ENCODE measurements at places on chromosomes 1 and 21.

GRCh38 chr1:51907079-51907702, 28.7 kb upstream of the NRDC start:
- DNase-seq, result no peak

DNA sequence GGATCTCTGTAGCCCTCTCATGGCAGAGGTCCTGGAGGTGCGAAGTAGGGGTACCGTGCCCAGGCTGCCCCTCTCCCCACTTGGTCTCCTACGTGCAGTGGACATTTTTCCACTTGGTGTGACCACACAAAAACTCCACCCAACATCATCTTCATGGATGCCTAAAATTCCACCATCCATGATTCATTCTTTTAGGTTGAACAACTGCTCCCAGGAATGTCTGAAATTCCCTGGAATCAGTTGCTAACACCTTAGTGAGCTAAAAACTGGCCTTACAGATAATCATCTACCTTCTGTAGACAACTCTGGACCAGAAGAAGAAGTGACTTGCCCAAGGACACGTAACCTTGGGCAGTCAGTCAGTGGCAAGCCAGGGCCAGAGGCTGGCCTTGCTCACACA, 32.1 kb upstream of the CLIC4 start:
- no peak for DNase-seq

- peak; percentile 51 for DNase-seq
These were observed 160.2 kb upstream of the FGGY start for GRCh38 chr1:59136541-59137275.

DNA sequence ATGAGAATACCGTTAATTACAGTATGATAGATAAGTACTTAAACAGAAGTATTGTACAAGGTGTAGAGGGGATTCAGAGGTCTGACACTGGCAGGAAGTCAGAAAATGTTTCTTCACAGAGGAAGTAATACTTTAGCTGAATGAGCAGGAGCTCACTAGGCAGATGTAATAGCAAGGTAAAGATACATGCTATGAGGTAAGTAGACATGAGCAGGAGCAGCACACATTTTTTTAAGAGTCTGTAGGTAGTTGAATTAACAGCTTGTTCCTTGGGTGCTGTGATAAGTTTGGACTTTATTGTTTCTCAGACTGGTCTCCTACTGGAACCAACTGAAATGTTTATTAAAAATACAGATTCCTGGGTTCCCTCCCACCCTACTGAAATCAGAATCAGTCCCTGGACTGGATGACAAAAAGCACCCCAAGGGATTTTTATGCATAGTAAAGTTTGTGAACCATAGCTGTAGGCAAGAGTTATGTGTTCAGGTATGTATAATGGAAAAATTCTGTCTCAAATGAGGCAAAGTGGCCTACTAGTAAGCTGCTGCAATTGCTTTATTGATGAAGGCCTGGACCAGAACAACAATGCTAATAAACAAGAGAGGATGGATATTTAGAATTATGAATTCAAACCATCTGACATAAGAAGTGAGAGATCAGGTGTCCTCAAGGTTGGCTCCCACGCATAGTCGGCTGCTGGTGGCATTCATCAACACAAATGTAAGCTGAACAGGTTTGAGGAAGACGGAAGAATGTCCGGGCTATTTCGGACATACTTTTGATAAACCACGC, 902 bp downstream of the AP4B1 start:
- no peak for DNase-seq

- no peak for DNase-seq
These were observed 4.7 kb downstream of the TFF3 start for GRCh38 chr21:42310411-42311001.

GRCh38 chr1:227317011-227317451, 1.3 kb downstream of the CDC42BPA start:
- no peak for DNase-seq

DNA sequence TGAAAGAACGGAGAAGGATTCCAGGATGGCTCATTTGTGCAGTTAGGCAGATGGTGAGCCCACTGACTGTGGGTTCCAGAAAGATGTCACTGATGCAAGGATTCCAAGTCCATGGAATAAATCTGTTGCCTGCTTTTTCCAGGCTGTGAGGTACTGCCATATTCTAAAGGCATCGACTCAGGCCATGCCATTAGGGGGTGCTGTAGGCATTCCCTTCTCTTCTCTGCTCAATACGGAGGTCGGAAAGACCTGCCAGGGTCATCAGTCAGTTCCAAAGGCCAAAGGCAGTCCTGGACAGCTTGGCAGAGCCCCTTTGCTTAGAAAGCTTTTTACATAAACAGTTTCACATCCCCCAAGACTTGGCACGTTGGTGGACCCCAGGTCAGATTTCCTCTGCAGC, 31.7 kb upstream of the TMEM125 start:
- DNase-seq, result no peak

DNA sequence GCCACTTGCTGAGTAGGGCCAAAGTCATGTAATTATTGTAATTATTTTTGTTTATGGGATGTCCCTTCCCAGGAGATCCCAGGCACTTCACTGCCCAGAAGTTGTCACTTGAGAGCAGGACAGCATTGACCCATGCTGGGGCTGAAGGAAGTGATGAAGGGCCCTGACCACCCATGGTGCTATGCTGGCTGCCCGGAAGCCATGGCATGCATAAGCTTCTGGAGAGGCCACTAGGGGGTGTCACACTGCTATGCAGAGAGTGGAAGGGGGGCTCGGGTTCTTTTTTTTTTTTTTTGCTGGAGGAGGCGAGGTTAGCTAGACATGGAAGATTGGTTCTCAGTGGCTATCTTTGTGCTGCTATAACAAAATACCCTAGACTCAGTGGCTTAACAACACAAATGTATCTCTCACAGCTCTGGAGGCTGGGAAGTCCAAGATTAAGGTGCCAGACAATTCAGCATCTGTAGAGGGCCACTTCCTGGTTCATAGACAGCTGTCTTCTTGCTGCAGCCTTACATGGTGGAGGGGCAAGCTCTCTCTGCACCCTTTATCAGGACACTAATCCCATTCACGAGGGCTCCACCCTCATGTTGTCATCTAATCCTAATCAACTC, 84.9 kb downstream of the CNIH3 start:
- no peak for DNase-seq

DNA sequence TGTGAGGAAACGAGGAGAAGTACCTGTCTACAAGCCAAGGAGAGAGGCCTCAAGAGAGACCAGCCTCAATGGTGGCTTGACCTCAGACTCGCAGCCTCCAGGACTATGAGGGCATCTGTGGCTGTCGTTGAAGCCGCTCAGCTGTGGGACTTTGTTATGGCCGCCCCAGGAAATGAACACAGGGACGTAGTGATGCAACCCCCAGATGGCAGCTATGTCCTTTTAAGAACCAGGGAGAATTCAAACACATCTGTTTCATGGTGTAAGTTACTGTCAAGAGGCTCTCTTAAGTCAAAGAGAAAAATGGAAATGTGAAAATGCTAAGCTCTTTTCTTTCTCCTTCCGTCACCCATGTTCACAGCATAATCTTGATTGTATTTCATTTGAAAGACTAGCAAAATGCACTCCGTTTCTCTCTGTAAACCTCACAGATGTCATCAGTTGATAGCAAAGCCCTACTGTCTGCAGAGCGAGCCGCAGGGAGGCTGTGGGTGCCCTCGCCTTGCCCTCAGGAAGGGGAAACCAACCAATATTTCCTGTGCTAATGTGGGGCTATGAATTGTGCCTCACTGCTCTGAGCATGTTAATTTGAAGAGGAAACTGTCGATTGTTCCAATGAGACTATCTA, 21.3 kb downstream of the UBASH3A start:
- DNase-seq, result no peak

DNA sequence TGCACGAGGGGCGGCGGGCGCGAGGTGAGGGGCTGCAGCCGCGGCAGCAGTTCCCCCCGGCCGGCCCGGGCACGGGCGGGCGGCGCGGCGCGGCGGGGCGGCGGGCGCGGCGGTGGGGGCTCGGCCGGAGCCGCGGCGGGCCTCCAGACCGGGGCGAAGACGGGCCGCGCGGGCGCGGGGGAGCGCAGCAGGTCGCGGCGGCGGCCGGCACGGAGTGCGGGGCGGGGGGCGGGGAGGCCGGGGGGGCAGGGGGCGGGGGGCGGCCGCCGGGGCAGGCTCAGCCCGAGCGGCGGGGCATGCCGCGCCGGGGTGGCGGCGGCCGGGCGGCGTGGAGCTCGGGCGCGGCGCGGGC, 311 bp downstream of the IRF2BP2 start:
- DNase-seq, result no peak

DNA sequence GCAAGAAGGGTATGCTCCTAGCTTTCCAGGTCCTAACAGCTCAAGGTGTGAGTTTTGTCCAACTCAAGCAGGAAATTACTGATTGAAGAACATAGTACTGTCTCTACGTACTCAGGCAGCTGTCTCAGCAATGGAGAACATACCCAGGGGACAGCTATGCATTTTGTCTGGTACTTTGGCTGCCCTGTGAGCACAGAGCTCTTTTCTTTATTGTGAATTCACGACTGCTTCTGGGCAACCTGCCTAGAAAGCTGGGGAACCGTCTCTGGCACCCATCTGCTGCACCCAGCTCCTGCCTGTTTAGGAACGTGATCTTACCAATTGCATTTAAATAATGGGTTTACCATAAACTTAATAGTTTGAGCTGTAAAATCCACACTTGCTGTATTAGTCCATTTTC, 258.1 kb downstream of the HHAT start:
- DNase-seq, result no peak

DNA sequence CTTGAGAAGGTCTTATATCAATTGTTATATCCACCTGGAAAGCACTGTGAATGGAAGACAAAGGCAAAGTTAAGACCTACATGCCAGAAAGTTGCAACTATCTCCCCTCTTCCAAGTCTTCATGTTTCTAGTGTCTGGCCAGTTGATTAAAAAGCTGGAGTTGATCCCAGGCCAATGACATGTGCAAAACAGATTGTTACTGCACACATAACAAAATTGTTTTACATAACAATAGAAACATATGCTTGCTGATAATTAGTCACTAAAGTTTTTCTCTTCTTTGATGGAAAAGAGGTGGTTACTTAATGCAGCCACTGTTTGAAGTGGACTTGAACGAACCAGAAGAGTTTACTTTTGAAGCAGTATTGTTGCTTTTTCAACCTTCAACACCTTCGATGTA, 158.2 kb downstream of the TGFBR3 start:
- no peak for DNase-seq

- DNase-seq, result no peak
These were observed 61.1 kb upstream of the GPR88 start for GRCh38 chr1:100476735-100477290.

- DNase-seq, result no peak
These were observed 16.8 kb upstream of the FMN2 start for GRCh38 chr1:240074908-240075307.

DNA sequence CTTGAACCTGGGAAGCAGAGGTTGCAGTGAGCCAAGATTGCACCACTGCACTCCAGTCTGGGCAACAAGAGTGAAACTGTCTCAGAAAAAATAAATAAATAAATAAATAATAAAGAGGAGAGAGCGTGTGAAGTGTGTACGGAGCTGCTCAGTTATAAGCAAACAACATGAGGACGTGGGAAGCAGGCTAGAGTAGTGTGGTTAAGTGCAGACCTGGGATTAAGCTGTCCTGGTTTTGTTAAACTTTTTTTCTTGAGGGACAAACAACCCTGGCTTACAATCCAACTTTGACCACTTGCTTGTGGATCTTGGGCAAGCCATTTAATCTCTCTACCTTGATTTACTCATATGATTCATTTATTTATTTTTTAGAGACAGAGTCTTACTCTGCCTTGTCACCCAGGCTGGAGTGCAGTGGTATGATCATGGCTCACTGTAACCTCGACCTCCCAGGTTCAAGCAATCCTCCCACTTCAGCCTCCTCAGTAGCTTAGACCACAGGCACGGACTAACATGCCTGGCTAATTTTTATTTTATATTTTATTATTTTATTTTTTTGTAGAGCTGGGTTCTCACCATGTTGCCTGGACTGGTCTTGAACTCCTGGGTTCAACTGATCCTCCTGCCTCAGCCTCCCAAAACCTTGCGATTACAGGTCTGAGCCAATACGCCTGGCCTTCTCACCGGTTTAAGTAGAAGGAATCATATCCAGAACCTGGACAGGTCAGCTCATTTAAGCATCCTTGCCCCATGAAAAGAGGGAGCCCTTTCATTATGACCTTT, 52.7 kb downstream of the RPS6KA1 start:
- no peak for DNase-seq

DNA sequence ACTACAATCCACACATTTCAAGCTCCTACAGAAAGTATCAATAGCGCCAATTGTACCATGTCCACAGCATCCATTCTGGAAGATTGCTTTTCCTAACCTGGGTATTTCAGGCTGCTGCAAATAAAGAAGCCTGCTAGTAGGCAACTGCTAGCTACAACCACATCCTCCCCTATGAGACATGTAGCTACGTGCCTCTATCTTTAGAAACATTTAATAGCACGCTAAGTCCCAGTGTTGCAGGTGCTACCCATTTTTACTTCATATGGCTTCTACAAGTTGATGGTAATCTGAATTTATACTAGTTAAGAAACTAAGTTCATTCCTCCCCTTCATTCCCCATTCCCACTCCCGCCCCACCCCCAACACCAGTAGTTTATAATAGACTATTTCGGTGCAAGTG, 7.4 kb upstream of the AMPD1 start:
- DNase-seq, result no peak

- no peak for DNase-seq
These were observed 151.2 kb downstream of the TGFBR3 start for GRCh38 chr1:91734761-91735160.

GRCh38 chr1:112904831-112905261, 51.1 kb downstream of the SLC16A1 start:
- DNase-seq, result no peak

DNA sequence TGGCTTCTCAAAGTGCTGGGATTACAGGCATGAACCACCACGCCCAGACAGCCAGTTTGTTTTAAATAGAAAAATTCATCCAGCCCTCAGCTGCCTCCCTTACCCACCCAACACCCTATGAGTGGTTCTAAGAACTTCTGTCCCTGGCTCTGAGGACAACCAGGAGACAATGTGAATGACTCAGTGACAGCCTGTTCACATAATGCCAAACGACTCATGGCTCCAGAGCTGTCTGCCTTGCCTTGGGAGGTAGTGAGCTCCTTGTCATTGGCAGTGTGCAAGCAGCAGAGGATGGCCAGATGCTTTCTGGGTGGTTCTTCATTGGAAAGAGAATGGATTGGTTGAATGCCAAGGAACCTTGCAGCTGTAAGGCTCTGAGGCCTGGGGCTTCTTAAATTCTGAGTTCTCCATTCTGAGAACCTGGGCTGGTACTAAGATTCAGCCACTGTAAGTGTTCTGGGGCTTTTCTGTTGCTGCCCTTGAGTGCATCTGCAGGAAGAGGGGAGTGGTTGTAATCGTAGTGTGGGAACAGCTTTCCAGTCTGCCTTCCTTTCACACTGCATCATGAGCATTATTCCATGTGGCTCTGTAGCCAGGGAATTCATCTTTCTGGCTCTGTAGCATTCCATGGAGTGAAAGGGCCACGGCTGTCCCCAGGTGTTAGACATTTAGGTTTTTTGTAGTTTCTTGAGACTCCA, 5.8 kb downstream of the SERINC2 start:
- no peak for DNase-seq

DNA sequence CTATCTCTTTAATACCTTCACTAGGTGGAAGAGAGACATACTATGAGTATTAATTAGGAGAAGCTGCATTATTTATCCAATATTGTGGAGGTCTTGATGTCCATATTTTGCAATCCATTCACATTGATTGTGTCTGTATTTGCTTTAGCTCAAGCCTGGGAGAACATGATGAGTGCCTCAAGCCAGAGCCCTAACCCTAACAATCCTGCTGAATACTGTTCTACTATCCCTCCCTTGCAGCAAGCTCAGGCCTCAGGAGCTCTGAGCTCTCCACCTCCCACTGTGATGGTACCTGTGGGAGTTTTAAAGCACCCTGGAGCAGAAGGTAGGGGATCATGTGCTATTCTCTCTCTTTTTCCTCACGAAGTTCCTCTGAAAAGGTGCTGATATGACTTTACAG, 99.5 kb downstream of the CC2D1B start:
- no peak for DNase-seq
